ENCODE measurements at places on chromosomes 6 and 20. TPM values are rescaled to one million over a fixed set of nuclear protein-coding genes. Genes with fewer than 3 reads are reported as not detected.

GRCh38 chr6:133523816-133524215 is 282.7 kb downstream of the EYA4 start:
- no peaks in the 10 kb centered on the region for H3K4me1 ChIP-seq
- H3K27ac ChIP-seq, result no peak overlapping the region
- no peak for DNase-seq
- H3K27me3 ChIP-seq, result no peaks in the 10 kb centered on the region
- H3K36me3 ChIP-seq, result no peaks in the 10 kb centered on the region

Gene TSBP1
- not detected for polyA plus RNA-seq

GRCh38 chr6:41182069-41183034 is 18.6 kb downstream of the TREML2 start:
- H3K4me1 ChIP-seq, result no peaks in the 10 kb centered on the region
- DNase-seq, result no peak
- no peaks in the 10 kb centered on the region for H3K27me3 ChIP-seq
- H3K36me3 ChIP-seq, result no peaks in the 10 kb centered on the region
- H3K4me3 ChIP-seq, result no peak overlapping the region
- no peak overlapping the region for H3K27ac ChIP-seq

DNA sequence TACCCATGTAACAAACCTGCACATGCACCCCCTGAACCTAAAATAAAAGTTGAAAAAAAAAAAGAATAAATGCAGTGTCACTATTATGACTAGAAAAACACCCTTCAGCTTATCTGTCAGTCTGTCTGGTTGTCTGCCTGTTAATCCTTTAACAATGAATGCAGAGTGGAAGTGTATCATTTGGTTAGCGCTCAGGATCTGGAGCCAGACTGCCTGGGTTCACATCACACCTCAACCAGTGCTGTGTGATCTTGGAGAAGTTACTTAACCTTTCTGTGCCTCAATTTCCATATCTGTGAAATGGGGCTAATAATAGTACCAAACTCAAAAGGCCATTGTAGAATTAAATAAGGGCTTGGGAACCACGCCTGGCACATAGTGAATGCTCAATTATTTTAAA is 16.8 kb downstream of the ETV7 start:
- no peaks in the 10 kb centered on the region for H3K4me1 ChIP-seq
- no peaks in the 10 kb centered on the region for H3K27me3 ChIP-seq
- no peaks in the 10 kb centered on the region for H3K36me3 ChIP-seq
- H3K4me3 ChIP-seq, result no peak overlapping the region
- no peak overlapping the region for H3K27ac ChIP-seq
- DNase-seq, result no peak

DNA sequence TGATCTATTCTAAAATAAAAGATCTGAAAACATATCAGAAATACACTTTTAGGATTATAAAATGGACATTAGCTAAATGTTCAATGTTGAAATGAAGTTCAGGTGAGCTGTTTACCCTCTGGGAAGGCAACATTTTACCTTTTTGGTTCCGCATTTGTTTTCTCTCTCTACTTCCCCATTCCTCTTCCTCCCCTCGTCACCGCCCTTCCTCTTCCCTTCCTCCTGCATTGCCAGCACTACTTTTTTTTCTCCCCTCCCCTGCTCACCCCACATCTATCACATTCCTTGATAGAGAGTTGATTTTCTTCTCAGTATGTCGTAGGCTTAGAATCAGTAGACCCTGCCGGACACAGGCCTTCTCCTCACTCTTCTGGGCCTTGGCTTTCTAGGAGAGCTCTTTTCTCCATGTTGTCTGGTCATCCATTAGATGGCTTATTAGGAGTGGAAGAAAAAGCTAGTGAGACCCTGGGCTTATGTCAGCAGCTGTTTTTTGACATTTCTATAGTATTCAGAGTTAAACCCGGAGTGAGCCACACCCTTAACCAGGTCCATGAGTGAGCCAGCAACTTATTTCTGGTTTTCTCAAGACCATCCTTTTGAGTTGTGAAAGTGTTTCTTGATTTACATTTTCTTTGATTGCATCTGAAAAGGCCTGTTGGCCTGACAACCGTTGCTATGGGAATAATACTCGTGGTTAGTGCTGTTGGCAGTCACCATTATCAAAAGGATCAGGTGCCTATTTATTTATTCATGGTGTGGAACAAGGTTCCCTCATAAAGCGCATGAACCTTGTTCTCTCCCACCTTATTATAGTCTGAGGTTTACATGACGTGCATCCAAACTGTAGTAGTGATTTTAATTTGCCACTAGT is 90.9 kb downstream of the DTD1 start:
- H3K27me3 ChIP-seq, result no peaks in the 10 kb centered on the region
- no peaks in the 10 kb centered on the region for H3K36me3 ChIP-seq
- H3K4me1 ChIP-seq, result no peaks in the 10 kb centered on the region

DNA sequence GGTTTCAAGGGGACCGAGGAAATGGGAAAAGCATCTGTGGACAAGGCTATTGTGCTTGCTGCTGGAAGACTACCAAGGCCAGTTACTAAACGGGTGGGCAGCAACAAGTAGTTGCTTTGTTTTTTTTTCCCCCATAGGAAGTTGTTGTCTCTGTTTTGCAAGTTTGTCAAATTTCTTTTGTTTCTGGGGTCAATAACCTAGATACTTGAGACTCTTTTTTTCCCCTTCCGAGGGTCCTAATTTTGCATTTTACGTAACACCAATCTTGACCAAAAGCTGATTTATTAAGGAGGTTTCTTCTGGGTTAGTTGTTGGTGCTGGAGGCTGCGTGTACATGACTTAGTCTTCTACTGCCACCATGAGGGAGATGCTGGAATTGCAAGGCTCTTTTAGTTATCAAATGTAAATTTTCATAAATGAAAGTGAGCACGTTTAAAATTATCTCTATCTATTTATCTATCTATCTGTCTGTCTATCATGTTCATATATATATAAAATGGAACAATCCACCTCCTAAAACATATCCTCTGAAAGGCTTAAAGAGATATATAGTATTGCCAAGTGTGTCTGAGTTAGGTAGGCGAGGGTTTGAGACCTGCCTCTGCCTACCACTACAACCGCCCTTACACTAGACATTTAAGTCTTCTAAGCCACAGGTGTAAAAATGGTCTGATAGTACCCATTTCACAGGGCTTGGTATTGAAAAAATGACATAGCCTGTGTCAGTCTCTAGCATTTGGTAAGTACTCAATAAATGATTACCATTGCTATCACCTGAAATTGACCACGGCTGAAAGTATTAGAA is 60.2 kb downstream of the GCLC start:
- no peaks in the 10 kb centered on the region for H3K27me3 ChIP-seq
- H3K4me3 ChIP-seq, result peak overlapping the region; percentile 21
- H3K27ac ChIP-seq, result peak overlapping the region; percentile 34
- peak; percentile 82 for DNase-seq
- H3K4me1 ChIP-seq, result peaks cover 13% of the 10 kb centered on the region

GRCh38 chr6:40440053-40440452 is 147.1 kb downstream of the LRFN2 start:
- H3K36me3 ChIP-seq, result no peaks in the 10 kb centered on the region
- H3K4me3 ChIP-seq, result no peak overlapping the region
- H3K4me1 ChIP-seq, result no peaks in the 10 kb centered on the region
- peaks cover 4% of the 10 kb centered on the region for H3K27me3 ChIP-seq
- no peak overlapping the region for H3K27ac ChIP-seq

Gene IRAK1BP1
- polyA plus RNA-seq, result 1.1 TPM

DNA sequence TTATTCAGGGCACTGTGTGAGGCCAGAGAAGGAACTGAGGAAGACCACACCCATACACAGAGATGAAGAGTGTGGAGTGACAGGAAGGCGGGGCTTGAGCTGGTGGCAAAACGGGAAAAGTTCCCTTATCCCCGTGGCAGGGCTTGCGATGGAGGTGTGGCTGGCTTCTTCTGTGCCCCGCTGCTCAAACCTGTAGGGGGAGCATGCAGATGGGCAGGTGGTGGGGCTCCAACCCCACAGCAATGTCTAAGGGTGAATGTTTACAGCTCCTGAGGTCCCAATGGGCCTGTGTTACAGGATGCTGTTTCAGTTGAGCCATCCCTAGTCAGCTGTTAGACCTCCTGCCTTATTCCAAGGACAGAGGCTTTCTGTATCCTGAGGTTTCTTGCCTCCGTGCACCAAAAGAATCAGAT is 105.9 kb downstream of the LY86 start:
- H3K27ac ChIP-seq, result peak overlapping the region; percentile 78
- DNase-seq, result no peak
- H3K4me1 ChIP-seq, result peaks cover 59% of the 10 kb centered on the region
- H3K36me3 ChIP-seq, result no peaks in the 10 kb centered on the region

DNA sequence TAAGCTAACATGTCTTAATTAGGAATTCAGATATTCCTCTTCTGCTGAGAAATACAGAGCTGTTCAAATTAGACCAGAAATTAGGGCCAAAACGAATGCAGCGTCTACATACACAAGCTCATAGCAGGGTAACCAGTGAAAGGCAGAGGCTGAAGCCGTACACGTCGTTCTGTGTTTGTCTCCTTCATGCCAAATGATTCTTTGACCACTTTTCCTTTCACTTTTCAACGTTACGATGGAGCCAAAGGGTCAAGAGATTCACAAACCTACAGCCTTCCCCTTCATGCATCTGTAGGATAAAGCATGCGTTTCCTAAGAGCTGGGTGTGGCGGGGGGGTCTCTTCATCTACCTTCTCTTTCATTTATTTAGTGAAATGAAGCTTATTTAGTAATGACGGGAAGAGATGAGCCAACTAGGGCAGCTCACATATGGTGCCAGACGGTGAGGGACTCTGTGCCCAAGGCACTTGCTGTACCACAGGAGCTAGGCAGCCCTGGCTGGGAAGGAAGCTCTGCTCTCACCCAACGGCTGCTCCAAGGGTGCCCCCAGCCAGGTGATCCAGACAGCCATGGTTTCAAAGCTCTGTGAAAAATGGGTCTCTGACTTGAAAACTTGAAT is 178.0 kb downstream of the ATXN1 start:
- H3K27me3 ChIP-seq, result no peaks in the 10 kb centered on the region
- no peak for DNase-seq
- peaks cover 9% of the 10 kb centered on the region for H3K4me1 ChIP-seq

DNA sequence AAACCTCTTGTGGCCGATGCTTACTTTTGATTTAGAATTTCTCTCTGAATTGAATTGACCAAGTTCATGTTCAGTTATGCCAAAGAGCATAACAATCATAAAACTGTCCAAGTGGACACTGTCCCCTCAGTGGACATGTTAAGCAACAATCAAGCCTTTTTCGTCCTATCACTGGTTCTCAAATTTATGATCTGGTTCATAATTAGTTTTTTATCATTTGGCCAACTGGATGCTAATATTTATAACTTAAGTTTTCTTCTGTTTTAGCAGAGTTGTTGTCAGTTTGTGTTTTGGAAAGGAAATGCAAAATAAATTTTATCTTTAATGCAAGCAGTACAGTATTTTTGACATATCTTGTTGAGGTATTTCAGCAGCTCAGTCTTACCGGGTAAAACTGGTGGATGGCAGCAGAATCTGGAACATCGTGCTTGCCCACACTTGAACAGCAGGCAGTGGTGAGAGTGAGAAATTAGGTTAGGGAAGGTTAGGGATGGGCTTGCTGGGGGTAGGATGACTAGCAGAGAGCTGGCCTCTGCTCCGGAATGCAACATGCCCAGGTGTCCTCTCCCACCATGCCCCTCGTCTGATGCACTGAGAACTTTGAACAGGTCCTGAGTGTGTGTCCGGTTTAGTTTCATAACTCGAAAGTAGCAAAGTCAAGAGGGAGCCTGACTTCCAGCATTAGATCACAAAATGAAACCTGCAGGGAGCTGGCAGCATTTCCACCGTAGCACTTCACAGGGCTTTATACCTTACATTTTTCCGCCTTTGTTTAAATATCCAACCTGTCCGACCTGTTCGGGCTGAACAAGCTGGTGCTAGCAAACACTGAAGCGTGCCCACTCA is 93.1 kb downstream of the RREB1 start:
- DNase-seq, result no peak
- H3K4me1 ChIP-seq, result peaks cover under 1% of the 10 kb centered on the region
- H3K4me3 ChIP-seq, result no peak overlapping the region
- no peaks in the 10 kb centered on the region for H3K27me3 ChIP-seq
- H3K27ac ChIP-seq, result no peak overlapping the region
- H3K36me3 ChIP-seq, result peaks cover 48% of the 10 kb centered on the region

DNA sequence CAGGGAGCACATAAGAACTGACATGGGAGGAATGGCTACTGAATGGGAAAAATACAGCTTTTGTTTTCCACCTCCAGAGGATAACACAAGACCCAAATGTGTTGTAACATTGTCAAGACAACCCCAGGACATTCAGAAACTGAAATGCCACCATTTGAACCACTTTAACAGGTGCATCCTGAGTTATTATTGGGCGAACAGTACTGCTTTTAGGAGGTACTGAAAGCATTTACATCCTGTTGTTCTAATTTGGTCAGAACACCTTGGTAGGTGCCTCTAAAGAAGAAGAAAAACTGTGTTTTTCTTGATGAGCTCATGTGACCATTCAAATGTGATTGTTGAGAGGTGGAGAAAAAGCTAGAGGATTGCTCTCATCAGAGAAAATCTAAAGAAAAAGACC is 6.4 kb upstream of the TXNDC5 start:
- no peak overlapping the region for H3K27ac ChIP-seq
- peaks cover 6% of the 10 kb centered on the region for H3K27me3 ChIP-seq
- no peaks in the 10 kb centered on the region for H3K36me3 ChIP-seq
- no peak for DNase-seq

Gene SLC22A1
- 0.10 TPM for polyA plus RNA-seq

DNA sequence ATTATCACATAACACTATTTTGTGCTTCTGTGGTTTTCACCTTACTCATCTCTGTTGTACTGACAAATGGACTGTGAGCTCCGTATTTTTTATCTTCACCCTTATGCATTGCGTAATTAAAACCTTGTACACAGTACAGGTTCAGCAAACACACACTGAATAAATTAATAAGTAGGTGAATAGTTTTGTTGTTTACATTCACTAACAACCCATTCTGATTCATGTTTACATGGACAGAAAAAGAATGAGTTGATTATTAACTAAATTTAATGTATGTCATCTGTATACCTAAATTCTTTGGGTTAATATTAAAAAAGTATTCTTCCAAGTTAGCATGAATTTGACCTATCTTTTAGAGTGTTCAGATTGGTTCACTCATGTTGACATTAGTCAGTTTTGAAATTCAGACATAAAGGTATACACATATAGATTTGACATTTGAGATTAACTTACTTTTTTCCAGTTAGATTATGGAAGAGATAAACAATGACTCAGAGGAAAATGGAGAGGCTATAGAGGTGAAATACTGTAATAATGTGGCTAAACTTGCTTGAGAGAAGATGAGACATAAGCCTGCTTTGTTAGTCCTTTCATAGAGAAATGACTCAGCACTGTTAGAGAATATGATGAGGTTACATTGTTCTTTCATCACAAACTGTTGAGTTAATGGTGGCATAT is 541.7 kb upstream of the FLRT3 start:
- H3K27ac ChIP-seq, result no peak overlapping the region
- no peak overlapping the region for H3K4me3 ChIP-seq
- H3K27me3 ChIP-seq, result no peaks in the 10 kb centered on the region
- H3K4me1 ChIP-seq, result no peaks in the 10 kb centered on the region

GRCh38 chr6:35259948-35260590 is 534 bp downstream of the ZNF76 start:
- no peaks in the 10 kb centered on the region for H3K27me3 ChIP-seq
- H3K4me1 ChIP-seq, result peaks cover 37% of the 10 kb centered on the region
- H3K36me3 ChIP-seq, result no peaks in the 10 kb centered on the region
- peak; percentile 80 for DNase-seq
- peak overlapping the region; percentile 98 for H3K27ac ChIP-seq

GRCh38 chr6:21087188-21087587 is 506.4 kb upstream of the SOX4 start:
- H3K27me3 ChIP-seq, result no peaks in the 10 kb centered on the region
- H3K27ac ChIP-seq, result no peak overlapping the region
- DNase-seq, result no peak
- H3K4me3 ChIP-seq, result no peak overlapping the region
- peaks cover 7% of the 10 kb centered on the region for H3K36me3 ChIP-seq

- no peaks in the 10 kb centered on the region for H3K4me1 ChIP-seq
- H3K4me3 ChIP-seq, result no peak overlapping the region
- no peak overlapping the region for H3K27ac ChIP-seq
- no peak for DNase-seq
- no peaks in the 10 kb centered on the region for H3K27me3 ChIP-seq
Observed at GRCh38 chr6:168746643-168747042, 305.7 kb downstream of the SMOC2 start.

All from heart right ventricle (tissue), 16 donors.